Activated CD4-positive, alpha-beta memory T cell treated with anti-CD3 and anti-CD28 coated beads for 36 hours (primary cell): ENCODE measurements at places on chromosomes 2 and 18.
A peak's percentile ranks its signal among the peaks of the same experiment; 100 is the strongest.

- peak; percentile 80 for DNase-seq
These were observed 68.6 kb upstream of the PELI1 start for GRCh38 chr2:64212801-64213321.

- DNase-seq, result no peak
These were observed 659.9 kb downstream of the IRS1 start for GRCh38 chr2:226139759-226140158.

- no peak for DNase-seq
These were observed 203.3 kb downstream of the AFF3 start for GRCh38 chr2:99939135-99939534.

GRCh38 chr18:64203295-64203694 is 54.4 kb upstream of the LINC00305 start:
- no peak for DNase-seq

- DNase-seq, result no peak
These were observed 20.4 kb downstream of the GPD2 start for GRCh38 chr2:156456616-156457015.

DNA sequence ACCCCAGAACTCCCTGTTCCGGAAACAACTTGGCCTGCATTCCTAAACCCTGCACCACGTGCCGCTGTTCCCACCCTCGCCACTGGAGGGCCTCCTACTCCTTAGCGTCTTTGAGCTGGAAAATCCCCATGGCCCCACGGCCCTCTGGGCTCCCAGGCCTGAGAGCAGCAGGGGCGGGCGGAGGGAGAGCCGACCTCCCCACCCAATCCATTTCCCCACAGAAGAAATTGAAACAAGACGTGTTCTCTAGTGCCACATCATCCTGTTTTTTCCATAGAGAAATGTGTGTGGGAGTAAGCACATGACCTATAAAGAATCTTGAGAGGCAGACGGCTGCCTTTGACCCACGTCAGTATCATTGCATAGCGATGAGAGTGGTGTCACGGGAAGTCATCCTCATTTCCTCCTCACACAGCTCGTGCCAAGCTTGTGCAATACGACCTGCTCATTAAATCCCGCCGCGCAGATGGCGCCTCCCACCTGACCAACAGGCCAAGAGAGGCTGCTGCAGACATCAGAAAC is 79.2 kb downstream of the LAMA1 start:
- DNase-seq, result no peak

- DNase-seq, result no peak
These were observed 4.4 kb upstream of the METTL21A start for GRCh38 chr2:207629553-207629952.

DNA sequence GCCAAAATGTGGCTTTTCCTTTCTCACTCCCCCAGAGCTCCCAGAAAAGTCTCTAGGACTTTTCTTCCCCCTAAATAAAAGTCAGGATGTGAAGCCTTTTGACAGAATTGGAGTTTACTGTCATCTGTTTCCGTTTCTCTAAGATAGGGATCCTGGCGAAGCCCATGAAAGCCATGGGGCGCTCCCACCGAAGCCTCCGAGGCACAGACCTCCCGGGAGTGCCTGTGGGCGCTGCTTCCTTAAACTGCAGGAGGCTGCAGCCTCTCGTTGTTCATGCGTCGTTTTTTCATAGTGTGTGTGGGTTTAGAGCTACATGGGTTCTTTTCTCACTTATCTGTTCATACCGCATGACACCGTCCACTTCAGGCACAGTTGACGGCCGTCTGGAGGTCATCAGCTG is 56.8 kb downstream of the ASAP2 start:
- DNase-seq, result no peak

- no peak for DNase-seq
These were observed 103.1 kb downstream of the DGKD start for GRCh38 chr2:233457356-233457755.

GRCh38 chr2:45776160-45776955 is 124.9 kb downstream of the PRKCE start:
- no peak for DNase-seq
